T-helper 9 cell (primary cell): ENCODE measurements at places on chromosomes 7 and 10.

DNA sequence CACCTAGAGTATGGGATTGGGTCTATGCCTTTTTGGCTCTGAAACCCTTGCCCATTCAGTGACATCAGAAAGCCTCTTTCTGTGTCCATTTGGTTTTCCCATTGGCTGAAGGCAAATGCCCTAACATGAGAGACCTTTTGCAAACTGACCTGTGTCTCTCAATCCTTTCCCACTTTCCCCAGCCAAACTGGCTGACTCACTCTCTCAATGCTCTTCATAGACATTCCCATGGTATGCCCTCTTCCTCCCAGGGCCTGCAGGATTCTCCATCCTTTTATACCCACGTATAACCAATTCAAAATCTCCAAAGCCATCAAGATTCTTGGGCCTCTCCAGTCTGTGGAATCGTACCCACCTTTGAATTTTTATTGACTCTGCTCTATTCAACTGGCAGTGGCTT lies 563.3 kb downstream of the GATA3 start:
- no peak for DNase-seq

DNA sequence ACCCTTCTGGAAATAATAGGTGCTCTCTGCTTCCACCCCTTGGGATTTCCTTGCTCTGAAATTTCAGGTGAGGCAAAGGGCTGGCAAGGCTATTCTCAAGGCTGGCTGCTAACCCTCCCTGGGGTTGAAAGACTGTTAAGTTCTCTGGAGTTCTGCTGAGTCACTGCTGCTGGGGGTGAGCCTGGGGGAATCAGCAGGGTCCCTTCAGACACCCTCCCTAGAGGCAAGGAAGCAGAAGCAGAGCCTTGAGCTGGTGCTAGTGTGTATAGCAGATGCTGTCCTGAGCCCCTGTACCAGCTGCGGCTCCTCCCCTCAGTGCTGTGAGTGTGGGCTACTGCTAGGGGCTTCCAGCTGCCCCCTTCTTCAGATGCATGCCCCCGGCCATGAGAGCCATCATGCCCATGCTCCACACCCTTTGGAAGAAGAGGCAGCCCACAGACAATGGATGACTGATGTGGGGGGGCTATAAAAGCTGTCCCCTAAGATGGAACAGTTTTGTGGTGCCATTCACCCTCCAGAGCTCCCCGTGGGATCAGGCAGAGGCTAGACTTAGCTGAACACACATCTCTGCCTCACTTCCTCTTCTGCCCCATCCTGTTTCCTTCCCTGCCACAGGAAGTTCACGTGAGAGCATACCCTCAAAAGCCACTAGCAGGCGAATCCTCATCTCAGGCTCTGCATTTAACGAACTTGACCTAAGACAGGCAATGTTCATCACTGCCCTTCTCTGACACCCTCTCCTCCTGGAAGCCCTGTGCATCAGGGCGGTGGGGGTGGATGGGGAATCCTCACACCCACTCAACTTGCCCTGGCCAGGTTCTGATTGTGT lies 91.8 kb downstream of the SH3PXD2A start:
- no peak for DNase-seq

GRCh38 chr7:151600331-151600730 lies 80.6 kb upstream of the RHEB start:
- DNase-seq = no peak

DNA sequence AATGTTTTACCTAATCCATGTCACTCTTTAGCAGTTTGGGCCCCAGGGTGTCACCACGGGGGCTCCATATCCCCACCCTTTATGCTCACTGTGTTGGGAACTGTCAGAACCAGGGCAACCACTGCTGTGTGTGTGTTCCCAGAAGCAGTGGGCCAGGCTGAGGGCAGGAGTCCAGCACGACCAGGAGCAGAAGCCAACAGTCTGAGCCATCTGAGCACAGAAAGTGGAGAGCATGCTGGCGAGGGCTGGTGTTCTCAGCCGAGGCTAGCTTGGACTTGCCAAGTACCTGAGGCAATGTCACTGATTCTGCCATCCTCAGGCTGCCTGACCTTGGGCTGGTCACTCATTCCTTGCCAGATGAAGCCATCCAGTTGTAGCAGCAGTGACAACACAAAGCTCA lies 285.0 kb downstream of the BMPER start:
- no peak for DNase-seq

GRCh38 chr10:100359529-100360150 lies 12.6 kb downstream of the SCD start:
- no peak for DNase-seq

- no peak for DNase-seq
Observed at GRCh38 chr10:48343921-48344598, 37.6 kb downstream of the MAPK8 start.

DNA sequence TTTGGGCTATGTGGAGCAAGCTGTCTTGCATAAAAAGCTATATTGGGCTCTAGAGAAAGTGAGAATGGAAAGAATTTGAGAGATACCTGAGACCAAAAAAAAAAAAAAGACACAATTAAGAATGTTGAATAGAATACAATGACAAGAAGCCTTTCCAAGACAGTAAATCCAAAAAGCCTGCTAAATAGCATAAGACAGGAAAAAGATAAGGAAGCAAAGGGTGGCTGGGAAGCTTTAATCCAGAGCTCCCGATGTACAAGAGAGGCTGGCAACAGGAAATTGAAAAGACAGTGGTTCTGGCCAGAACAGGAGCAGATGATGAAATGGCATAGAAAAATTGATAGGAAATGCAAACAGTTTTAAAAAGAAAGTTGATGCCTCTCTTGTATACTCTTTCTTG lies 174.9 kb downstream of the CACNA2D1 start:
- DNase-seq = no peak
